ENCODE measurements at places on chromosomes 5 and 9.

DNA sequence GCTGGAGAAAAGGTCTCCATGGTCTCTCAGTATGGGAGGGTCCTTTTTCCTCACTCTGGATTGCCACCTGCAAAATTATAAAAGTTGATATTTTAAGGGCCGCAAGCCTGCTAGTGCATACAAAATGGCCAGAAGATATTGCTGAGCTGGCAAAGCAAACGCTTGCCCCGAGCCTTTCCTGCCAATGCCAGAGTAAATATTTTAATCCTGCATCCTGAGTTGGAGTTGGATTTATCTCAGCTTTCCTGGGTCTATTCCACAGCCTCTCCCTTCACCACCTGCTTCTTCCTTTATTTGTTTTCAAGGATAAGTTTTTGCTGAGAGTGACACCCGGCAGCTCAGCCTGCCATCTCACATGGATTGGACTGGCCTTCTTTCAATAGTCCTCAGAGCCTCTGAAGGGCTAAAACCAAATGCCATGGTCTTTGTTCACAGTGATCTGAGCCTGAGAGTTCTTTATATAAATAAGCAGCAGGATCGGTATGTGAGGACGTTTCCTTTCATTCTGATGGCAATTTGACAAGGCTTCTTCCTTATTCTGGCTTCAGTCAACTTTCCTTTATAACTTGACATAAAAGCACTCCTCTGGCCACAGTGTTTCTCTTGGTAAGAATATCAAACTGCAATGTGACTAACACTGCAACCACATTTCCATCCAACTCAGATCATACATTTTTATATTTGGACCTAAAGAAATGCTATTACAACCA, 170.1 kb downstream of the ADAMTS12 start:
- DNase-seq: no peak

DNA sequence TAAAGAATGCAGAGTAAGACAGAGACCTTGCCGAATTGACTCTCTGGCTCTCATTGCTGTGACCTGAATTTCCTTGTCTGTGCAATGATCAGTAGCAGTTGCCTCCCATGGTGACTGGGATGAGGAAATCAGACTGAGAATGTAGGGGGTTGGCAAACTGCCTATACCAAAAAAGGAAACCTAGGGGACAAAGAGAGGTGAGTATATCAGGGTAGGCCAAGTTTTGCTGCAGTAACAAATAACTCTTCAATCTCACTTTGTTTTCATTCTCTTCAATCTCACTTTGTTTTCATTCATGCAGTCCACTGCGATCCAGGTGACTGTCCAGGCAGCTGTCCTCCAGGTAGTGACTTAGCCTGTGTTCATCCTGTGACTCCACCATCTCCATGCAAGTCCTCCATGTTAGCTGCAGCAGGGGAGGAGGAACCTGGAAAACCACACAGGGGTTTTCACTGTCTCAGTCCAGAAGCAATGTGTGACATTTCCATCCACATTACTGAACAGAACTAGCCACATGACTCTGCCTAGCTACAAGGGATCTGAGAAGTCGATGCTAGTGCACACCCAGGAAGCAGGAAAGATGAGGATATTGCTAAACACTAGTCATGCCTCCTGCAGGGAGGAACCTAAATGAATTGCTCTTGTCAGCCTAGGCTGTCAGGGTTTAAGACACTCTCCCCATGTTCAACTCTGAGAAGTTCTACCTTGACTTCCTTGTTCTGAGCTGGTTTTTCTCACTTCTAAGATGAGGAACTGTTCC, 26.0 kb downstream of the TMEM174 start:
- no peak for DNase-seq

DNA sequence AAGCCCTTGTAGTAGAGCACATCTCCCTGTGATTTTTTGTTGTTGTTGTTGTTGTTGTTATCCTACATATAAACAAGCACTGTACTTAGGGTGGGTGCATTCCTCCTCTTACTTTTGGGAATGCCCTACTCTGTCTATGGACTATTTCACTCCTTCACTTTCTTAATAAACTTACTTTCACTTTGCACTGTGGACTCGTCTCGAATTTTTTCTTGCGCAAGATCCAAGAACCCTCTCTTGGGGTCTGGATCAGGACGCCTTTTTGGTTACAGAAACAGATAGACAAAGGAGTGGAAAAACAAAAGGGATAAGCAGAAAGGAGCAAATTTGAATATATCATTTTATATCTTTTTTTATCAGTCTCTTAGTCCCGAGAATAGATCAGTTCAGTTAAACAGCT, 14.4 kb upstream of the PAIP1 start:
- DNase-seq: no peak

DNA sequence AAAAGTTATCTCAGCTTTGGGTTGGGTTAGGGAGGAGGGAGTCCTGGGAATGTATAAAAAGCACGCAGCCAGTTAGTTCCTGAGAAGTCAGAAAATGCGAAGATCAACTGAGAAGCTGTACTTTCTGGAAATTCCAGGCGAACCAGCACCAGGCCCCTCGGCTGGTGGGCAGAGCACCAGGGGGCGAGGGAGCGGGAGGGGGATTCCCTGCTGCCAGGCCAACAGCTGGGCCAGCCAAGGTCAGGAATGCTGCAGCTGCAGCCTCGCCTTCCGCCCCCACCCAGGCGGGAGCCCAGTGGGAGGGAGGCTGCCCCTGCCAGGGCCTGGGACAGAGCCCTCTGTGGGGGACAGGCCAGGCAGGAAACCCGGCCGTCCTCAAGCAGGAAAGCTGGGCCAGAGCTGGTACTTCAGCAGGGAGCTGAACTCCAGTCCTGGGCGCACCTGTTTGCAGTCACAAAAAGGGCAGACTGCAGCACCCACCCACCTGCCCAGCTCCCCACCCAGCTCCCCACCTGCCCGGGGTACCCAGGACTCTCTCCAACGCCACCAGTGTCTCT, 35.5 kb downstream of the VAV2 start:
- no peak for DNase-seq

GRCh38 chr5:15646371-15646770, 146.4 kb downstream of the FBXL7 start:
- DNase-seq: no peak

DNA sequence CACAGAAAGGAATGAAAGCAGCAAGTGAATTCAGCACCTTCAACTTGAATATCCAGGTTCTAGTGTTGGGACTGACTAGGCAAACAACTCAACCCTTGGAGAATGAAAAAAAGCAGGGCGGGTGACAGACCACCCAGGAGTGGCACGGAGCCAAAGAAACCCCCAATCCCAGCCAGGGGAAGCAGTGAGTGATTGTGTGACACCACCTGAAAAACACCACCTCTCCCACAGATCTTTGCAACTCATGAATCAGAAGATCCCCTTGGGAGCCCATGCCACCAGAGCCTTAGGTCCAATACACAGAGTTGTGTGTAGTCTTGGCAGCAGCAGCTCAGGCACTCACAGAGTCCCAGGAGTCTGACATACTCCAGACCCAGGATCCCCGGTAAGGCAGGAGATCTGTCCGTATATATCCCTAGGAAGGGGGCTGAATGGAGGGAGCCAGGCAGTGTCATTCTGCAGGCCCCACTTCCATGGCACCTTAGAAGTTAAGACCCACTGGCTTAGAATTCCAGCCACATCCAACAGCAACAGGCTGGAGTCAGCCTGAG, 22.1 kb upstream of the ROR2 start:
- no peak for DNase-seq

DNA sequence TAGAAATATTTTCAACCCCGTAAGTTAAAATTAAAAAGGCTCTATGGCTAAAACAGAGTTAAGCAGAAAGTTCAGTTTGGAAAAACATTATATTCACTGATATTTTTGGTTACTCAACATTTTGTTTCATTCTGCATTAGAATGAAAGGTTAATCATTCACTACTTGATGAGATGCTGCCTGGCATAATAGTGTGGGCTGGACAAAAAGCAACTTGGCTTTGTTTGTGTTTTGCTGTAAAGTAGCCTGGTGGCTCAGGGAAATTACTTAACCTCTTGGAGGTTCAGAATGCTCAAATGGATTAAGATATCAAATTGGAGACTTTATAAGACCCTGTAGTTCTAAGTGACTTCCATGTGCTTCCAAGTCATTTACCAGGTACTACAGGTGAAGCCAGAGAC, 367.4 kb upstream of the TRPC7 start:
- no peak for DNase-seq

GRCh38 chr5:174922955-174923354, 198.6 kb downstream of the MSX2 start:
- no peak for DNase-seq

DNA sequence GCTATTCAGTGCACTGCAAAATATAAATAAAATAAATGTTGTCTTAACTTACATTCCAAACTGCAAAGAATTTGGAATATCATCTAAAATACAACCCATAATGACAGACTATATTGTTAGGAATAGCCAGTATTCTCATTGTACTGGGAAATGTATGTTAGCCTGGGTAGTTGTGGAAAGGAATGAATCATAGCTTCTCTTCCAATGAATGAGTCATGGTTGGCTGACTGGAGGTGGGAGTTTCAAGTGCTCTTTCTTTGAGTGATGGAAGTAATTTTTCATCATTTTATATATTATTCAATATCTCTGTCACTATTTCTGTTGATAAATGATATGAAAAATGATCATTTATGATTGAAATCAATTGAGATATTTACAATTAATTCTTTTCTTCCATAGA, 158.6 kb upstream of the ARRDC3 start:
- no peak for DNase-seq

GRCh38 chr5:180021900-180022299, 49.7 kb downstream of the RNF130 start:
- no peak for DNase-seq

DNA sequence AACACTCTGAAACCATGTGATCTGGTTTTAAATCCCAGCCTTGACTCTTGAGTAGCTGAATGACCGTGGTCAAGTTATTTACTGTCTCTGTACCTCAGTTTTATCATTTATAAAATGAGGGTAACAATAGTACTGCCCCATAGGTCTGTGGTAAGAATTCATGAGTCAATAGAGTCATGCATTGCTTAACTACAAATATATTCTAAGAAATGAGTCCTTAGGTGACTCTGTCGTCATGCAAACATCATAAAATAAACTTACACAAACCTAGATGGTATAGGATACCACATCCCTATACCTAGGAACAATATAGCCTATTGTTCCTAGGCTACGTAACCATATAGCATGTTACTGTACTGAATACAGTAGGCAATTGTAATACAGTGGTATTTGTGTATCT, 20.3 kb upstream of the ABCA1 start:
- DNase-seq: no peak

GRCh38 chr5:142671266-142671665, 14.6 kb downstream of the FGF1 start:
- DNase-seq: no peak

DNA sequence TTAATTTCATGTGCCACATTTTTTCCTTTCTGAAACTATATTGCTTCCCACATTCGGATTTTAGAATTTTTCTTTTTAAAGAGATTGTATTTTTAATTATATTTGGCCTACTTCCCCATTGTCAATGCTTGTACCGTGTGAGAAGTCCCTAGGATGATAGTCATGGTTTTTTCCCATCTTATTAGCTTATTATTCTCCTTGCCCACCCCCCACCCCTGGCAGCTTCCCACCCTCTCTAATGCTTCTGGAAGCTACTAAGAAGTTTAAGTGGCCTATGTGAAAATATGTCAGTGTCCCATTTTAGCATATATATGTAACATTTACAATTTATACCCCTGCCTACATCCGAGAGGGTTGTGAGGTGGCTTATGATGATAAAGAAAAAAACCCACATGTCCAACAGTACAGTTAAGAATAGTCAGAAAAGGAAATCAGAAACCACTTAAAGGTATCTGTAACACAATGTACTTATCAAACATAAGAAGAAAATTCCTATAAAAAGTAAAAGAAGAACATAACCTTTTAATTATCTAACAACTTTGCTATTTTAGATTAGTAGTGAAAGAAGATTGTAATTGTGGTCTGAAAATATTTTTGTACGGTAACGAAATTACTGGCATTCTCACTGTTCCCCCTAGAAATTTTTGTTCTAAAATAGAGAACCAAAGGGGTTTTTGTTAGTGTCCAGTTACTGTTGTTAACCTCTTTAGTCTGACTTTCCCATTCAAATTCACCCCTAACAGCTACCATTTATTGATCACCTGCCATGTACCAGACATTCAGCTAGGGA, 62.1 kb downstream of the SLC44A1 start:
- DNase-seq: no peak

- no peak for DNase-seq
These were observed 43.2 kb downstream of the TMEM167A start for GRCh38 chr5:83034036-83034435.

GRCh38 chr5:74013222-74013621, 387.2 kb downstream of the ARHGEF28 start:
- DNase-seq: no peak
